KG1 (cell line): ENCODE measurements at places on chromosomes 2 and 18.

DNA sequence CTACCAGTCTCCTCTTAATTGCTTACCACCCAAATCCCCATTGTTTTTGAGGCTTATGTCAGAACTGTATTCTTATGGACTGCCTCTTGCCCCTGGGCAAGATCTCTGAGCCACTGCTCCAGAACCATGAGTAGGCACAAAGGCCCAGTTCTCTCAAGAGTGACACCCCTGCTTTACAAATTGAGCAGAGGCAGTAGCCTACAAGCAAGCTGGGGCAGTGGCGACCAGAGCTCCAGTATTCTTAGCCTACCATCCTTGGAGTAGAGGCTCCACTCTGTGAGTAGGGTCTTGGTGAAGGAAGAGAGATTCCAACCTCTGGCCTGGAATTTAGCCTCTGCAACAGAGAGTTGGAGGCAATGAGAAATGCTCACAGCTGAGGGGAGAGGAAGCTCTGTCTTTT lies 36.5 kb downstream of the WDR75 start:
- no peak for DNase-seq

GRCh38 chr18:48847807-48848486 lies 102.8 kb downstream of the SMAD7 start:
- DNase-seq, result no peak

- DNase-seq, result no peak
These were observed 97.6 kb downstream of the EPB41L5 start for GRCh38 chr2:120110507-120110906.

GRCh38 chr18:55582325-55582724 lies 5.7 kb downstream of the TCF4 start:
- no peak for DNase-seq

- DNase-seq, result no peak
These were observed at the start of gene DLGAP1 for GRCh38 chr18:4455113-4455811. Gene DLGAP1 (minus strand): TSS chr18:4455307.

DNA sequence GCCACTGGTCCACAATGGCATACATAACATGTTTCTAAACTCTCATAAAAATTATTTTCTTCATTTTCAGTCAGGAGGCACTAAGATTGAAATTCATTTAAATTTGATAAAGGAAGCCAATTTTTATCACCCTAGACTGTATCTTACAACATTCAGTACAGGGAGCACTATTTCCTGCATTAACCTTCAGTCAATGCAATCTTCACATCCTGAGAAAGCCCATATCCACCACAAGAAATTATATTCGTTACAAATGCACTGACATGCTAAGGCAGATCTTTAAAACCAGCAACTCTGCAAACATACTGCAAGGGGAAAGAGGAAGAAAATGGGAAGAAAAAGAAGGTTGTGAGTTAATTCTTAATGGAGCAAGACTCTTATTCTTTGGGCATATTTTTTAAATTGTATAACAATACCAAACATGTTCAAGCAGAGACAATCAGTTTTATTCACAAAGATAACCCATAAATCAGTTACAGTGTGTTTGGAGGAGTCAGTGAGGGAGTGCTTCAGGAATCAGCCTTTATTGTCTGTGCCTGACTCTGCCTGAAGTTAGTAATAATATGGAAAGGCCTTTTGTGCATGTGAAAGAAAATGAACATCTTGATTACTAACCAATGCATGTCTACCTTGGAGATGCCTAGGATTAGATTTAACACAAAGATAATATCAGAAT lies 370.1 kb downstream of the FBXO15 start:
- no peak for DNase-seq

DNA sequence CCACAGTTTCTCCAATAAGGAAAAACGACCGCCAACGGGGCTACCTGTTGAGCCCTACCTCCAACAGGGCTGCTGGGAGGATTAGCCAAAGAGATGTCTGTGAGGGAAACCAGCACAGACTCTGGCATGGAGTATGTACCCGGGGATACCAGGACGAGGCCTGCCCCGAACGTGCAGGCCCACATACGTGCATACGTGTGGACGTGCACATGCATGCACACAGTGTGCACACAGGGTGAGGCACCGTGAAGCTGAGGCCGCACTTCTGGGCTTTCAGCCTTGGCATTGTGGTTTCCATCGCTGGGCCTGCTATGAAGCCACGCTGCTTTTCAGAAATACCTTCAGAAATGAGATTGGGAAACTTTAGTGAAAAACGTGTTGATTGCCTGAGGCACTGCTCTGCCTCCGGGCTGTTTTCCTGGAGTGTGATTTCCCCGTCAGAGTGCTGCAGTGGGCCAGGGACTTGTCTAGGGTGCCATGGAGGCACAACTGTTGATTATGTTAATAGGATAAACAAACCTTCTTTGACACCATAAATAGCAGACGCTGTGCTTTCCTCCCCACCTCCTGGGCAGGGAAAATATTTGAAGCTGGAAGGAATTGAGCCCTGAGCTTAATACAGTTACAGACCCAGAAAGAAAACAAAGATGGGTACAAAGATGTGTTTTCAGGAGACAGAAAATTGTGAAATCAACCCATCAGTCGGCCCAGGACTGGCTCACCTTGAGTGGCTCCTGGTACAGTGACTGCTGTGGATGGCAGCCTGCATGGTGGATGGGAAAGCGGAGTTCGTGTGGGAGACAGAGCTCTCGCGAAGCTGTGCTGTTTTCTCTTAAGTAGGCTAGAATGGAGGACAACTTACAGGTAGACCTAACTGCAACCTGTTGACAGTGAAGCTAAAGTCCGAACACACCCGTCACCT lies 182.3 kb downstream of the FAM210A start:
- no peak for DNase-seq

DNA sequence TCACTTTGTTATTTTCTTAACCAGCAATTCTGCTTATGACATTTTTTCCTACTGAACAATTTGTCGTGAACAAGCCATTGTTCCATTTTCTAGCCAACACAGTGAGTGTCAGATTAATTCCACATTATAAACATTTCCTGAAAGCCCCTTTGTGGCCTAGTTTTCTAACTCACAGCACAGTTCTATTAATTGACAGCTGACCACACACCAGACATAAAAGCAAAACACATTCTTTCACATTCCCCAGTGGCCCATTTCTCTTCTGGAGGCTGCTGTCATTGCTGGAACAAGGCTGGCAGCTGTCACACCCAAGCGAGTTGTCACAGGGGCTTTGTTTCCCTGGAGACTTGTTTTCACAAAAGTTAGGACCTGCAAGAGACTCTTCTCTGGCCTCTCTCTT lies 50.7 kb downstream of the RNF152 start:
- no peak for DNase-seq
